HL-60 (cell line): ENCODE measurements at places on chromosomes 2 and 18.

GRCh38 chr18:58241026-58241679 is 197.1 kb downstream of the NEDD4L start:
- no peak for DNase-seq

- no peak for DNase-seq
These were observed 106.1 kb upstream of the ALKAL2 start for GRCh38 chr2:393711-394696.

- no peak for DNase-seq
These were observed 8.8 kb upstream of the EVA1A start for GRCh38 chr2:75569546-75569945.

DNA sequence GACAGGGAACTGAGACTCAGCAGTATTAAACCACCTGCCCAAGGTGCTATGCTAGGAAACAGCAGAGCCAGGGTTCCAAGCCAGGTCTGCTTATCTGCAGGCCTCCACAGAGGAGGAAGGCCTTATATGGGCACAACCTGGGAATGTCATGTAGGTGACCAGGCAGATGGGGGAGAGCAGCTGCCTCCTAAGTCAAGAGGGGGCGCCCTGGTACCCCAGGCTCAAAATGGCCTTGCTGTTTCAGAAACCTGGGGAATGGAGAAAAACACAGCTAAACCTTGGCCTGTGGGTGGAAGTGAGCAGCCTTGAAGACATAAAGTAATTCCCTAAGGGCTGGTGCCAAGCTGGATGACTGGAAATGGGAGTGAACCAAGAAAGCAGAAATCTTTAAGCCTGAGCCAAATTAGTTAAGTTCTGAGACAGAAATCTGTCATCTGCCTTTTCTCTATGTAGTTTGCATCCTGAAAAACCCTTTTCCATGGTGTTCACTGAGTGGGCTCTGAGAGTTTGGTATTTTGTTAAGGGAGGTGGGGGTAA is 79.1 kb downstream of the MAPK4 start:
- DNase-seq: no peak

DNA sequence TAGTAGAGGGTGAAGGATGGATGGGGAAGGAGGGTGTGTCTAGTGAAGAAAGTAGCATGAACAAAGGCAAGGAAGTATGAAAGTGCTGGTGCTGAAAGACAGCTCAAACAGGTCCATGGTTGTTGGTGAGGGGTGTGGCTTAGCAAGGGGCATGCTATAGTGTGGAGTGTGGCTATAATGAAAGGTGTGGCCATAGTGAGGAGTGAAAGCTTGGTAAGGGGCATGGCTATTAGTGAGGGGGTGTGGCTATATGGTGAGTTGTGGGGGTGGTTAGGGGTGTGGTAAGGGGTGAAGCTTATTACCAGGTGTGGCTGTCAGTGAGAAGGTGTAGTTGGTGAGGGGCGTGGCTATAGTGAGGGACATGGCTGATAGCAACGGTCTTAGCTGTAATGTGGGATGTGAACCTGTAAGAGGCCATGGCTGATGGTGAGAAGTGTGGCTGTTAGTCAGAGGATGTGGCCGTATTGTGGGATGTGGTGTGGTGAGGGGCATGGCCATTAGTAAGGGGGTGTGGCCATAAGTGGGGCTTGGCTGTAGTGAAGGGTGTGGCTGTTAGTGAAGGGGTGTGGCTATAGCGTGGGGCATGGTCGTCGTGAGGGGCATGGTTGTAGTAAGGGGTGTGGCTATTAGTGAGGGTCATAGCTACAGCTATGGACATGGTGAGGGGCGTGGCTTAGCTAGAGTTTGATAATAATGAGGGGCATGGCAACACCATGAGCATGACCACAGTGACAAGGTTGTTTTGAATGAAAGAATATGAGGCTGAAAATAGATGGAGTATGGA is 549.6 kb downstream of the FBXO15 start:
- DNase-seq: no peak
